ENCODE measurements at places on chromosomes 2 and 18.

DNA sequence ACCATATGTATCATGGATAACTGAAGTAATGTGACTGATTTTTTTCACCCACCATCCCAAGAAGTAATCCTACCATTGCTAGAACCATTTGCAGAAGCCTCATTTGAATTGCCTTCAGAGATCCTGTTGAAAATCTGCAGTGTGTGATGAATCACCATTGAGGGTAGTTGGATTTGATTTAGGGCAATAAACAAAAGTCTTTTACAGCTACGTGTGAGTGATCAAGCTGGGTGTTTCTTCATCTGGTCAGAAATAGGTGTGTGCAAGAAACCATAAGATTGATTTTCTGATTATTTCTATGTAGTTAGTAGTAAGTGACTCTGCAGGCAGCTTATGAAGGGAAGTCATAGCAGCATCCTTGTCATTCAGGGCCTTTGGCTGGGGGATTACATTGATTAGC is 159.6 kb downstream of the MGAT5 start:
- no peak for DNase-seq

DNA sequence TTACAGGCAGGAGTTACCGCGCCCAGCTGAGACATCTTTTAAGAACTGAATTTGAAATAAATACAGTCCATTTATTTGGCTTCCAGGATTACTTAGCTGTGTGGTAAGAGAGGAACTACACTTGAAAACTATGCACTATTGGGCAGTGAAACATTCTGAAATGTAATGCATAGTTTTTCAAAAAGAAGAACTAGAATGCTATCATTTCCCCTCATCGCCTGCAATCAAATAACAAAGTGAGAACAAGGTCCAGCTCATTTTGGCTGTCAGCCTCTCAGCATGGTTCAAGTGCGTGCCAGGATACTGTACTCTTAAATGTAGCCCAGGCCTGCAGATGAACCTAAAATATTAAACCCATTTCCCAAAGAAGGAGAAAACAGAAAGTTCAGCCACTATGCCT is 76.6 kb upstream of the ARL5A start:
- DNase-seq = no peak

DNA sequence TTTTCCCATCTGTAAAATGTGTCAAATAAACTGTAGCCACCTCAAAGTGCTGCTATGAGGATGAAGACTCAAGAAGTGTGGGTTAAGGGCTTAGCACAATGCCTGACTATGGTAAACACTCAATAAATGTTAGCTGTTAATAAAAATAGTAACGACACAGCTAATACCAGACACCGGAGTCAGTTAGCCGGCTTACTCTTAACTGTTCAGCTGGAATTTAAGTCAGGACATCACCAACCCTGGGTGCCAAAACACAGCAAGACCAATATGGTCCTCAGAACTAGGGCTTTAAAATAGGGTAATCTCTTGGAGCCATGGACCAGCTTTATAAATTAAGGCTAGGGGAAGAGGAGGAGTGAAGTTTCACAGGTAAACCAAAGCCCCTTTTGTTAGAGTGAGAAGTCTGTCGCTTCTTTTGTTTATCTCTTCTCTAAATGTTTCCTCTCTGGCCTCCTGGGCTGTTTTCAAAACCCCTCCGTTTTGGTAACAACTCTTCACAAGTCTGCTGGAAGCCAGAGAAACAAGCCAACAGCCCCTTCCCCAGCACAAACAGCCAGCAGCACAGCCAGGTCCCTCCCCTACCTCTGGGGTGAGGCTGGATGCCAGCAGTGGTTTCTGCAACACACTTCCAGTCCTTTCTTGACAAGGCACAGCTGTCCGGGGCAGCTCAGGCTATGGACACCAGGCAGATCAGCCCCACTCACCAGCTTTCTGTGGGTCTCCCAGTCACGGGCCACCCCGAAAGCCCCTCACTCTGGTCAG is 13.8 kb upstream of the FZD7 start:
- no peak for DNase-seq

DNA sequence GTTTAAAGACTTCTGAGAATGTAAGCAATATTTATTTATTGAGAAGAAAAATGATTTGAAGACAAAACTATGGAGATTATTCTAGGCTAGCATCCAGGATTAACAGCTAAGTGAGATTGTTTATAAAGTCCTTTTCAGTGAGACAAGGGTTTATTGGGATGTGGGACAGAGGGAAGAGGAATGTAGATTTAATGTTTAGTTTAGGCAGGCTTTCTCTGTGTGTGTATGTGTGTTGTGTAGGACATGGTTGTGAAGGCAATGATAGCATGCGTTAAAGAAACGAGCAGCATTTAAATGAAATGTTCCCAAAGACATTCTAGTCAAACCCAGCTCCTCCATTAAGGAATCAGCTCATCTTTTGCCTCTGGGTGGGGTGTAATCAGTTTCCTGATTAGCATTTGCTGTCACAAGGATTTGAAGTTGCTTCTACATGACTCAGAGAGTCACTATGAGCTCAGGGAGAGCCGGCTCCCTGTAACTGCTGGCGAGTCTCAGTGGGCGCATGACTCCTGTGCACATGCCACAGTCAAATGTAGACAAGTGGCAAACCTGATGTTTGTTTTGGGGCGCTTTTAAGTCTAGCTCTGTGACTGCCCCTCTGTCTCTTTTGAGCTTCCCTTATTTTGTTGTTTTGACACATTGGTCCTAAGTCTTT is 442.2 kb upstream of the CELF4 start:
- DNase-seq = no peak

- no peak for DNase-seq
Measured at GRCh38 chr18:36464126-36464651, 166.7 kb downstream of the FHOD3 start.

- DNase-seq = no peak
Measured at GRCh38 chr2:70934981-70935380, 719 bp upstream of the ATP6V1B1 start.

DNA sequence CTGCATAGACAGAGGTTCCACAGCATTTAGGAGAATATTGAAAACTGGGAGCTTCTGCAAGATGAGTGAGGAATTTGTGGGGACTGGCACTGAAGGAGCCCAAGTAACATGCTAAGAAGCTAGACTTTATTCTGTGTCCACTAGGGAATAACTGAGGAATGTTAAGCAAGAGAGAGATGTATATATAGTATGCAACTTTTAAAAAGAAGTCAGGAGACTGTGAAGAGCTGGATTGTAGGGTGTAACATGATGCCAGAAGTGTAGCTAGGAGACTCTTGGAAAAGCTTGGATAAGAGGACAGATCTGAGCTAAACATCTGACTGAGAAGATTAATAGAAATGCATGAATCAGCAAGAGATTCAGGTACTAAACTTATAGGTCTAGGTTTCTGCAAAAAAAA is 270.6 kb upstream of the MMADHC start:
- DNase-seq = no peak

DNA sequence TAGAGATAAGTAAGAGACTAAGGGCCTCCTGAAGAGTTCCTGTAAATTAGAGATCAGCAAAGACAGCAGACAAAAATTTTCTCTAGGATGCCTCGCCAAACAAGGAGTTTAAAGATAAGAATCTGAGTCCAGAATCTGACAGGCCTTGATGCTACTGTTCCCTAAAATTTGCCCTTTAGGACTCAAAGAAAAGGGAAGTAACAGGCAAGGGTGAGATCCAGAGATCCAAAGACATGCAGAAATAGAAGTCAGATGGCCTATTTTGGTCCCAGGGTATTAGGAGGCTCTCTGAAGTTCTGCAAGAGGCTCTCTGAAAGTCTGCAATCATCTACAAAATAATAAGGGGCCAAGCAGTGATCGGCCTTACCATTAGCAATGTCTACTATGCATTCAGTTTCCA is 33.0 kb downstream of the GALNT5 start:
- no peak for DNase-seq

- DNase-seq = no peak
Measured at GRCh38 chr18:75658330-75658729, 230.8 kb upstream of the SMIM21 start.

DNA sequence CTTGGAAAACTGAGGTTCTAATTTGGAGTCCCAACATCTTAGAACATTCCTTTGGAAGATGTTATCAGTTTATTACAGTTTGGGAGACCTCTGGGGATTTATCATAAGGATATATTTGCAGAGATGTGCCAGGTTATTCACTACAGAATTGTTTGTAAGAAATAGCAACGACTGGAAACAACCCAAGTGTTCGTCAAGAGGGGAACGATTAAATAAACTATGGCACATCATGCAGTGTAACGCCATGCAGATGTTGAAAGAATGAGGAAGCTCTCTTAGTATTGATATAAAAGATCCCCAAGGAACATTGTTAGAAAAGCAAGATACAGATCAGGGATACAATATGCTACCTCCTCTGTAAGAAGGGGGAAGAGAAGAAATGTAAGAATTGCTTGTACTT is 210.6 kb downstream of the TMEM247 start:
- no peak for DNase-seq

- no peak for DNase-seq
Measured at GRCh38 chr2:3624059-3624794, 29.3 kb downstream of the COLEC11 start.

- no peak for DNase-seq
Measured at GRCh38 chr2:229520691-229521096, 193.7 kb downstream of the DNER start.

DNA sequence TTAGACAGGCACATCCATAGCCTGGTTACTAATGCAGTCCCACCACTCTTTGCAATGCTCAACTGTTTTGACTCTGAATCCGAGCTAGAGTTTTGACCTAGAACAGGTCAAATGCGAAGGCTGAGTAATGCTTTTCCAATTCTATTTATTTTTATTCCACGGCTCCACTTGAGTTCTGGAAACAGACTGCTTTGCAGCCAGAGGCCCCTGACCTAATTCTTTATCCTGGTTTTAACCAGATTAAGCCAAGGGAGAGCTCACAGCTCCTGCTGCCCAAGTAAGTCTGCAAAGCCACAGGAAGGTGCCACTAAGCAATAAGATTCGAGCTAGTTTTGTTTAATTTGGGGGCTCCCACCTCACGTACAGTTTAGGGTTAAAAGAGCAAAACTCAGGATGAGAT is 51.4 kb downstream of the MREG start:
- DNase-seq = no peak

DNA sequence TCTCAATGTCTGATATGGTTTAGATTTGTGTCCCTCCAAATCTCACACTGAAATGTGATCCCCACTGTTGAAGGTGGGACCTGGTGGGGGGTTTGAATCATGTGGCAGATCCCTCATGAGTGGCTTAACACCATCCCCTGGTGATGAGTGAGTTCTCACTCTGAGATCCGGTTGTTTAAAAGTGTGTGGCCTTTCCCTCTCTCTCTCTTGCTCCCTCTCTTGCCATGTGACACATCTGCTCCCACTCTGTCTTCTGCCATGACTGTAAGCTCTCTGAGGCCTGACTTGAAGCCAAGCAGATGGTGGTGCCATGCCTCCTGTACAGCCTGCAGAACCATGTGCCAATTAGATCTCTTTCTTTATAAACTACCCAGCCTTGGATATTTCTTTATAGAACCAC is 108.8 kb downstream of the RBMS1 start:
- DNase-seq = no peak

DNA sequence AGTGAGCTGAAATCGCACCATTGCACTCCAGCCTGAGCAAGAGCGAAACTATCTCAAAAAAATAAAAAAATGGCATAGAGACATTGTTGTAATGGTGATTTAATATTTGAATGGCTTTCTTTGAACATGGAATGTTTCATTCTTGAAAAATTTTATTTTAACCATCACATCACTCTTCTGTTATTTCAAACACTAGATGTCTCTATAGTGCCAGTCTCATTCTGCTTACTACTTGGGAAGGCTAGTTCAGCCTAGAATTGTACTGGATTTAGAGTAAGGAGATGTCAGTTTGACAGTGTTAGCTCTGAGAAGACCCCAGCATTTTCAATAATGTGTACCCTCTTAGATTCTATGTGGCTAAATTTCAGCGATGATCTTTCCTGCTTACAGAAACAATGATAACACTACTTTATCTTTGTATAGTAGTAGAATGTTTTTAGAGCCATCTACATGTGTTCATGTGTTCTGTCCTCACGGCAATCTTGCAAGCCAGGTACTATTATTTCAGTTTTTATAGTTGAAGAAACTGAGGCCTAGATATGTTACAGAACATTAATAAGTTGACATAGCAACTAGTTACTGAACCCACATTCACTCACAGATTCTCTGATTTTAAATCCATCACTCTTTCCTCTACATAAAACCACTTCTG is 142.9 kb upstream of the ZSWIM2 start:
- DNase-seq = no peak

DNA sequence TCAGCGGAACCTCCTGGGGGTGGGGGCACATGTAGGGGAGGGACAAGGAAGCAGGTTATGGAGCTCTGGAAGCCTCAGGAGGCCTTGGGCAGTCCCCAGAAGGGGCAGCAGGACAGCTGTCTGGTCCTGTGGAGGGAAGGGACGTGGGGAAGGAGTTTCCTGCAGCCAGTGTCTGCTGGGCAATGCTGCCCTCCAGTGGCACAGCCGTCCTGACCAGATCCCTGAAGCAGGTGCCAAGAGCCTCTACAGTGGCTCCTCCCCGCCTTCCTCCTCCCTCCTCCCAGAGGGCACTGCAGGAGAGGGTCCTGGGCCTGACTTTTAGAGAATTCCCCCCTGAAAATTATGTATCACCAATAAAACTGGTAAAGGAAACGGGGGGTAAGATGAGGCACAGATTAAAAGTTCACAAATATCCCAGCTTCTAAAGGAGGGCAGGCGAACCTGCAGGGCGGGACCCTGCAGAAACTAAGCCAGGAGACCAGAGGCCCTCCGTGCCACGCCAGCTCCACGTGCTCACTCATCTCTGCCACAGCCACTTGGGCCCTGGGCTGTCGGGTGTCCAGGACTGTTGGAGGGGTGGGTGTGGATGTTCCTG is 258.5 kb downstream of the TWIST2 start:
- DNase-seq = no peak

- DNase-seq = no peak
Measured at GRCh38 chr2:28958689-28959088, 22.4 kb upstream of the TOGARAM2 start.

DNA sequence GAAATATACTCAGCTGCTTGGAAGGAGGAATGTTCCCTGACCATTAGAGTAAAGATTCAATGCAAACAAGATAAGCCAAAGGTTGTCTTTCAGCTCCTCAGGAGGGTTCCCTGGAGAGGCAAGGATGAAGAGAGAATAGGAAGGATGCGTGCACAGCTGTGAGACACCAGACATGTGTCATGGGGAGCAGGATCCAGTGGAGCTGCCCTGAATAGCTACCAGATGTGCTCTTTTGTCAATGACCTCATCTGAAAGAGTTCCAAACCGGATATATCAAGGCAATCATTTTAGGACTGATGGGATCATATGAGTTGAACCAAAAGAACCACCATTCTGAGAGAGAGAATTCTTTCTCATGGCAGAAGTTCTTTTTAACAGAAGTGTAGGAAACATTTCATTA is 490.6 kb downstream of the IRS1 start:
- no peak for DNase-seq

DNA sequence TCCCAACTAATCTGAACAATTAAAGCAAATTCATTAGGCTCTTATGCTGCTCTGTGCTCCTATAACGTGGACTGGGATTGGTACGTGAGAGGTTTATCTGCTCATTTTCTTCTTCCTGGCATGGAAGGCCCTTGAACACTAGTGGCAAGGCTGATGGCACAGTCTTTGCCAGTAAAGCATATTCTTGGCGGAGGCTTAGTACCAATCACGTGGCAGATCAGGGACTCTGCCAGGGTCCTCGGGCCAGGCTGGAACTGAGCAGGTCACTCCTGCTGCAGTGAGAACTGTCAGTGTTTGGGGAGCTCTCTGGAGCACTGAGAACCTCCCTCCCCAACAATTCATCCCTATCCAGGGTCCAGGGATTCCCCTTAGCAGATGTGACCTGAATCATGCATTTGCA is 3.7 kb upstream of the ALPK2 start:
- no peak for DNase-seq

GRCh38 chr2:2171624-2172023 is 159.5 kb downstream of the MYT1L start:
- DNase-seq = no peak

All from activated T-helper 1 cell treated with anti-CD3 and anti-CD28 coated beads, Interleukin-2, amount 50 U/mL, for 16 hours (primary cell).